Fibroblast of upper back skin (primary cell): ENCODE measurements at places on chromosomes 6 and 20.

GRCh38 chr20:51641866-51642265 lies 99.3 kb upstream of the NFATC2 start:
- no peak for DNase-seq

GRCh38 chr20:40233406-40233805 lies 455.6 kb downstream of the MAFB start:
- no peak for DNase-seq

- no peak for DNase-seq
Measured at GRCh38 chr6:79134699-79135474, 56.8 kb upstream of the PHIP start.

GRCh38 chr6:140599916-140600315 lies 1225.5 kb upstream of the CITED2 start:
- no peak for DNase-seq

DNA sequence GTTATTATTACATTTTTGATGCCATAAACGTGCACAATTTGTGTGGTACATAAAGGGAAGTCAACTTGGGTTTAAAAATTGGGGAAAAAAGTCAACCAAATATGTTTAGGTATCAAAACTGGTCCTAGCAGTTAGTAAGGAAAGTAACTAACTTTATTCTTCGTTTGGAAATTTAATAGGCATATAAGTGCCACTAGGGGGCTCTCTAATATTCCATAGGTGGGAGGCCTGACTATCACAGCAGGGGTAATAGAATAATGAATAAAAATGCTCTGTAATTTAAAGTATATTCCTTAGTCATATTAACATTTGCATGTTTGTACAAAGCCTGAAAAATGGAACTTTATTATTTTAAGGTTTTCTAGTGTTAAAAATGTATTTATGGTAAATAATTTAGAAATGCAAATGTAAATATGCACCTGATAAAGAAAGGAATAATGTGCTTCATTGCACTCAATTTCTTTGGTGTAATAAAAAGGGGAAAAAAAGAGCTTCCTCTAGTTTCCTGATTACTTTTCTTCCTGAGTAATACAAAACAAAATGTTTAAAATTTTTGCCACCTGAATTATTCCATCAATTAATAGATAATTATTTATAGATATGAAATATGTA lies 125.7 kb upstream of the HDAC2 start:
- DNase-seq, result peak; percentile 46

- DNase-seq, result peak; percentile 53
Measured at GRCh38 chr6:121437851-121438651, 2.6 kb downstream of the GJA1 start.

GRCh38 chr6:125367036-125367782 lies 65.4 kb upstream of the HDDC2 start:
- peak; percentile 19 for DNase-seq

DNA sequence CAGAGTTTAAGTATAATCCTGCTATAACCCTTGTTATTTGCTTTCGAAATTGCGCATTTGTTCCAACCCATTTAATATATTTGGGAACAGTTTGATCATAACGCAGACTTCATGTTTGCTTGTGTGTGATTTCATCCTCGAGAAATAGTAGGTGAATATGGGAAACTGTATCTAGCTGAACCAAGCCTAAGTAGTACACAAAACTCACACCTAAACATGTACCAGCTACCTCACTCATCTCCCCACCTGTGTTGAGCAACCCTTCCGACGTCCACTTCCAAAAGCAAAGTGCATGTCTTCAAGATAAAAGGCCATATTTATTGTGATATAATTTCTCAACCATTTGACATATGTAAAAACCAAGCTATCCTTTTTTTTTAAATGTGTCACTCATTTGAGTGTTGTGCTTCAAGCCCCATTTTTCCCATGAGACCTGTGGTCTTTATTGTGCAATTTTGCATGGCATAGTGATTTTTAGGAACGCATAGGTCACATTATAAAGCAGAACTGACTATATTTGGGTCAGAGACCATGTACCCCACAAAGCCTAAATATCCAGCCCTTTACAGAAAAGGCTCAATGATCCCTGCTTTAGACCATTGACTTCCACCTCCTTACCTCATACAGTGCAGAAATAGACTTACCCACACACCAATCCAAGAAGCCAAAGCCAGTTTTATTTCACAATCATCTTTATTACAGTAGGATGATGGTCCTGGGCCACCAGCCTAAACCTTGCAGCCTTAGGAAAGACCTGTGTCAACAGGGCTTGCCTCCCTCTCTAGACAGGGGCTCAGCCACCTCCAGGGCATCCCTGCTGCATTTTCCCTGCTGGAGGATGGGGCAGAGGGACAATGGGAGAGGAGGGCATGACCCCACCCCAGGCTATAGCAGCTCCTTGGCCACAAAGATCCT lies 7.1 kb downstream of the CCND3 start:
- no peak for DNase-seq

DNA sequence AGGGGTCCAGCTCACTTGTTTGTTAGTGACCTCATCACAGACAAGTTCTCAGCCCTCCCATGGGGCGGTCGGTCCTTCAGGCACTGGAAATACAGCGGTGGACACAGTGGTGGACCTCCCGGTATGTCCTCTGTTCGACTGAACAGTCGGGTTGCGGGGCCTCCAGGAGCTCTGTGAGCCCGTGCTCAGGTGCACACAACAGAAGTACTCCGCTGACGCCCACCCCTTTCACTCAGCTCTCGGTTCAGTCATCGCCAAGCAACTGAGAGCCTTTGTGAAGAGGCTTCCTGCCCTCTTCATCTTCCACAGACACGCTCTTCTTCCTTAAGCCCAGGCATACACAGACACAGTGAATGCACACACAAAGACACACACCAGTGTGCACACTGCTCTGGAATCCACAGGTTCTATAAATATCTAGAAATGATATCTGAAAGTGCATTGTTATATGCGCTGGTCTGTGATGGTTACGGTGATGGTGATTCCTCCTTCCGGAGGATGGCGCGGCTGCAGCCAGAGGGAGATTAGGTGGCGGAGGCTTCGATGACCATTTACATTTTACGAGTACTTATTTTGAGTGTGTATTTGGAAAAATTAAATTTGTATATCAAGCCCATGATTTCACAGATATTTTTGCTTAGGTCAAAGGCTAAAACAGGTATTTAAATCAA lies 46.8 kb upstream of the BHLHE23 start:
- no peak for DNase-seq

- DNase-seq, result no peak
Measured at GRCh38 chr6:119942078-119942752, 592.7 kb upstream of the MAN1A1 start.

GRCh38 chr6:155340464-155341129 lies 26.3 kb upstream of the TFB1M start:
- DNase-seq, result peak; percentile 58

- no peak for DNase-seq
Measured at GRCh38 chr6:35376281-35376680, 33.9 kb downstream of the PPARD start.

DNA sequence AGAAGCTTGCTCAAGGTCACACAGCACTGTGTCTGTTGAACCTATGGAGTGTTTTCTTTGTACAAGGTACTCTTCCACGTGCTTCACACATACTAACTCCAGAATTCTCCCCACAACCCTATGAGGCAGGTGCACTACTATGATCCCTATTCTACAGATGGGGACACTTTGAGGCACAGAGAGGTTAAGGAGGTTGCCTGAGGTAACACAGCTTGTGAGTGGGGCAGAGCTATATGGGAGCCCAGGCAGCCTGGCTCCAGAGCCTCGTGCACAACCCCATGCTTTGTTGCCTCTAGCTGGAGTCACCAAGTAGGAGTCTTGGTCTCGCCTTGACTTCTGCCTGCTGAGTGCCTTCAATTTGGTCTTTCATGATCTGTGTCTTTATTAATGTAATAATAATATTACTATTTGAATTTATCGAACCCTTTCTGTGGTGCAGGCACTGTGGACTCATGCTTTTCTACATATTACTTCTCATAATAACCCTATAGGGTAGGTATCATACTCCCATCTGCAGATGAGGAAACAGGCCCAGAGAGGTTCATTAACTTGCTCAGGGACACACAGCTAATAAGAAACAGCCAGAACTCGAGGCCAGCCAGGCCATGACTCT lies 13.3 kb upstream of the SPDEF start:
- DNase-seq, result no peak

DNA sequence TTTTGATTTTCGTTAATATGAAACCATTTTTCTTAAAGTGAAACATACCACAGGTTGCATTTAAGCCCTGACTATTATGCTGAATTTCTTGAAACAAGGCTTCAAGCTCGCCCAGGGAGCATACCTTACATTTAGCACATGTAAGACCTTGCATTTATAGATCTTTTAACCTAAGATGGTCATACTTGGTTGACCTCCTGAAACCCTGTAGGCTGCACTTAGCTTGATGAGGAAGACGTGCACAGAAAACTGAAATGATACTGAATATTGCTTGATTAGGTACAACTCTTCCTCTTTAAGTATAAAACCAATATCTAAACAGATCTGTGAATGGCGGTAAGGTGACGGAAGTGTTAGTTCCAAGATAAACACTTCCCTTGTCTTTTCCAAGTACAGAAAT lies 82.2 kb downstream of the CTNNBL1 start:
- no peak for DNase-seq

DNA sequence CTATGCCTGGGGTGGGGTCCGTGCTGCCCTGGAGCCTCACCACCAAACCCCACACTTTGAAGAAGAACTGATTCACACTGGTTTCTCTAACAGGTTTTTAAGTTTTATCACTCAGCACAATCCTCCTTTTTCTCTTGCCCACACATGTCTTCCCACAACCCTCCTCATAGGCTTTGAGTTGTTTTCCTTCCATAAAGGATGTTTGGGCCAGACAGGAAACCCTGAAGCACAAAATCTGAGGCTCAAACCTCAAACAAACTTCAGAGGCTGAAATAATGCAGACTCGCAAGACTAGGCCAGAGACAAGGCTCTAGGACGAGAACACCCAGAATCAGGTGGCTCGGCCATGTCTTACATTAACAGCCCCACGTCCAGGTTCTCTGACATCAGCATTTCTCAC lies 35.3 kb downstream of the EZR start:
- DNase-seq, result no peak

DNA sequence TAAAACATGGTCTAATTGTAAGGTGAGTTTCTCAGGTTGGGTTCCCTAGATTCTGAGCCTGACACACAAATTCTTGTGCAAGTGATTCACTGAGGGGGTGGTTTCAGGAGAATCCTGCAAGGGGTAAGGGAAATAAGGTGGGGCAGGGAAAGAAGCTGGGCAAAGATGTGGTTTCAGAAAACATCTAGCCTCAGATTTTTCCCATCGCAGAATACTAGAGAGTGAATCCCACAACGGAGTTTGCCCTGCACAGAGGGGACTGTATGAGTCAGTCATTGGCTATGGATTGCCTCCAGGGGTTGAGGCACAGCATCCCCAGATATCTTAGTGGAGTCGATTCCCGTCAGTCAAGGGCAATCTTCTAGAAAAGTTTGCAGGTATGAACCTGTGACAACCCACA lies 65.2 kb downstream of the PRL start:
- DNase-seq, result peak; percentile 74

GRCh38 chr6:139146317-139146726 lies 11.4 kb downstream of the HECA start:
- DNase-seq, result no peak

DNA sequence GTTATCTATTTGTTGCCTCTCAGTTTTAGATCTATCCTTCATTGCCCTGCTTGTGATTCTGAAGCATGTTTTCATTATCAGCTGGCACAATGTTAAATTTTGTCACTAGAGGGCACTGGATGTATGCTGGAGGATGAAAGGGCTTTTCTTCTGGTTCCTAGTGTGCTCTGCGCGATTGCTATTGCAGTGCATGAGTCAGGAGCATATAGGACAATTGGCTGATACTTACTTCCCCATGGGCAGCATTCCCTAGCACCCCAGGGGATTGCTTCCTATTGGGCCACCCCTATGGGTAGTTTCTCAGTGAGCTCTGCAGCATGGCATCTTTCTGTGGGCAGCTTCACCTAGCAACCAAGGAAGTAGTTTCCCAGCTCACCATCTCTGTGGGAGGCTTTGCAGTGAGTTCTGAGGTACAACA lies 280.3 kb upstream of the SYNCRIP start:
- peak; percentile 11 for DNase-seq

- no peak for DNase-seq
Measured at GRCh38 chr6:72102561-72102960, 216.2 kb downstream of the RIMS1 start.

DNA sequence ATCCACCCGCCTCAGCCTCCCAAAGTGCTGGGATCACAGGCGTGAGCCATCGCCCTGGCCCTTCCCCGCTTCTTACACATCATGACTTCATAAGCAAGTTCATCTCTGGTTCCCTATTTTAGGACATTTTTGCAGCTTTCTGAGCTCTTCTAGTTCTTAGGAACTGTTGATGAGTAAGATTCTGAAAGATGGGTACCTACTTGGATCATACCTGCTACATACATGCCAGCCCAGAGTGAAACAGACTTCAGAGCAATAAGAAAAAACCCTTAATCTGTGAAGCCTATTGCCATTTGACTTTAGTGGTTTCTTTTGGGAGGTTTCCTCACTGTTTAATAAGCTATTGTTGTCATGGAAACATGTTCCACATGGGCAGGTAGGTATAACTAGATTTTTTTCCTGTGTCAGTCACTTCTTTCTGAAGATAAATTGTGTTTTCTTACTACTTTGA lies 27.9 kb upstream of the TMEM217 start:
- DNase-seq, result no peak

DNA sequence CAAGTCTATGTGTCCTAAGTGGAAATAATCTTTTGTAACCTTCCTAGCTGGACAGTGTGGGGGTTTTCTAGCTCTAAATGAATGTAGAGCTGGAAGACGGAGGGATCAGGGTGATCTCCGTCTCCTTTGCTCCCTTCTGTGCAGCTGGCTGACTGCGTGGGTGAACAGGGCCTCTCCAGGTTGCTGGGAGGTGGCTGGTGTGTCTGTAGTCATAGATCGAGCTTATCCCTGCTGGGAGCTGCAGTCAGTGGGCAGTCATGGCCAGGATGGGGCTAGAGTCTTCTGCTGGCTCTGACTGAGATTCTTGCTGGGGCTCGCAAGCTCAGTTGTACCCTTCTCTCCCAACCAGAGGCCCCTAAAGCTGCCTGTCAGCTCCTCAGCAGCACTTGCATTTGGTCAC lies 6.4 kb downstream of the SEC23B start:
- no peak for DNase-seq

DNA sequence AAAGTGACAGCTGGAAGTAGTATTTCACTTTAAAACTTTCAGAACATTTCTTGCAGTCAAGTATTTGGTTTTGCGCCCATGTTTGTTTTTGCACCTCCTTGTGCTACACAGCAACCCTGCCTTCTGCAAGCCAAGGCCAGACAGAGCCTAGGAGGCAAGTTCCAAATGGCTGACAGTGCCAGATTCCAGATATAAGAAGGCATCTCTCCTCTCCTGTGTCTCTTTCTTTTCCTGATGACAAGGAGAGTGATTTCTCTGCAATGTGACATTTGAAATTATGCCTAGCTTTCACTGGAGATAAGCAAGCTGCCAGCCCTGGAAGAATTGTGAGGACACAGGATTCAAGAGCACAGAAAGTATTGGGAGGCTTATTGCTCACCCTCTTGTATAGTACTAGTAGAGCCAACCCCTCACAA lies 149.1 kb upstream of the TENT5A start:
- DNase-seq, result peak; percentile 42

GRCh38 chr6:157688960-157689599 lies 134.0 kb upstream of the SNX9 start:
- DNase-seq, result no peak
